ENCODE measurements at places on chromosomes 2 and 18.
A peak's percentile ranks its signal among the peaks of the same experiment; 100 is the strongest.

GRCh38 chr2:188050726-188051125 lies 240.9 kb upstream of the GULP1 start:
- no peak for DNase-seq

- DNase-seq = no peak
These were observed 289.3 kb downstream of the FSIP2 start for GRCh38 chr2:186027922-186028321.

GRCh38 chr18:22983175-22983574 lies 50.0 kb downstream of the RBBP8 start:
- no peak for DNase-seq

- DNase-seq = no peak
These were observed 27.6 kb upstream of the CALCRL start for GRCh38 chr2:187475499-187476248.

DNA sequence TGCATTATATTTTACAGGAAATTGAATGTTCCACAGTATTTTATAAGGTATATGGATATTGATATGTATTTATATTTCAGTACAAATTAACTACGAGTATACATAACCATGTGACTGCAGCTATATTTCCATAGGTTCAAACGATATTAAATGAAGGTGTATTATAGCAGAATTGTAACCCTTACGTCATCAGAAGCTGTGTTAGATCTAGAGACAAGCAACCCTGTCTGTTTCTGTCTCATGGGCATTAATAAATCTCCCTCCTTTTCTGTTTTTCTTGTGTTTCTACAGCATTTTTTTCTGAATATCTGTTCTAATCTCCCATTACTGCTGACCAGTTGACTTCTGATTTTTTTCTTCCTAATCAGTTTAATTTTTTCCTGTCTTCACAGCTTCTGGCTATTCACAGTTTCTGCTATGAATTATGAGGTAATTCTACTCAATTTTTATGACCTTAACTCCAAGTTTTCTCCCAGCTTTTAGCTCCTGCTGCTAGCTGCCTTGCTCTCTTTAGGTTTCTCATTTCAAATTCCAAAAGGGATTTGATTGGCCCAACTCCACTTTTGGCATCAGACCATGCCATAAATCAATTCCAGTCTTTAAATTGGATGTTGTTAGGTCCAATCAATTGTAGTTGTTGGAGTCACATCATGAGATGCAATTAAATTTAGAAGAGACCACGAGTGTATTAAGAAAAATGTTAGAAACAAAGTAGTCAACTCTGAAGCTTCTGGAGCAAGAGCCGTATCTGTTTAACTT lies 277.5 kb upstream of the ZSWIM2 start:
- no peak for DNase-seq

- DNase-seq = no peak
These were observed 52.2 kb downstream of the NRP2 start for GRCh38 chr2:205734436-205735037.

DNA sequence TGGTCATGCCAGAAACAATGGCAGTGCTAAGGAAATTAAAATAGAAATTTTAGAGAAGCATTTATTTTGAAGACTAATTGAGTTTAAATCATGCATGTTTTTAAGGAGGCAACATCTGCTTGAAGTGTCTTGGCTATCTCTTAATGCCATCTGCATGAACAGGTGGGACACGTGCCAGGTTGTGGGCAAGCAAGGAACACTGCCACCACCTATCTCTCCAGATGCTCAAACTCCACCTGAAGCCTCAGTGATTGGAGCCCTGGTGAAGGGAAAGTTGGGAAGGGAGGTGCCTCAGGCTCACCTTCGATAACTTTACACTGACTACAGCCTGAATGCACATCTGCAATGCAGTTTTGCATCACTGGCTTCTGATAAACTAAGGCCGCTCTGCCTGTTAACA lies 91.5 kb downstream of the TPGS2 start:
- no peak for DNase-seq

GRCh38 chr2:20050646-20051531 lies 539 bp downstream of the LAPTM4A start:
- DNase-seq = no peak

GRCh38 chr2:127108090-127108523 lies 1.2 kb upstream of the BIN1 start:
- no peak for DNase-seq

- no peak for DNase-seq
These were observed 99.1 kb downstream of the SLC25A12 start for GRCh38 chr2:171794918-171795317.

DNA sequence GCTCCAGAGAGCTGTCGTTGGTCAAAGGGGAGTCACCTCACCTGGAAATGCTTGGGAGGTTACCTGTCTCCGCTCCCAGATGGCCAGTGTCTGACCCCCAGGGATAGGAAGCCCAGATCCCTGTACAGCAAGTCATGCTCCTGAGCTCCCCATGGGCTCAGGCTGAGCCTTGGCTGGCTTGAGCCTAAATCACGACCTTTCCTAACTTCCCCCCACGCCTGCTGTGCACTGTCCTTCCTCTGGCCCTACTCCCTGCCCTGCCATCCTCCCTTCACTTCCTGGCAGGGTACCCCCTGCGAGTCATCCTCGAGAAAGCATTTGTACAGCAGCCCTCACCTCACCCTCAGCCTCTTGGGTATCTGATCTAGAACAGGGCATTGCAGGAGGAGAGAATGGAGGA lies 9.2 kb upstream of the HDAC4 start:
- DNase-seq = no peak

- no peak for DNase-seq
These were observed 47.7 kb downstream of the TANK start for GRCh38 chr2:161207941-161208340.

DNA sequence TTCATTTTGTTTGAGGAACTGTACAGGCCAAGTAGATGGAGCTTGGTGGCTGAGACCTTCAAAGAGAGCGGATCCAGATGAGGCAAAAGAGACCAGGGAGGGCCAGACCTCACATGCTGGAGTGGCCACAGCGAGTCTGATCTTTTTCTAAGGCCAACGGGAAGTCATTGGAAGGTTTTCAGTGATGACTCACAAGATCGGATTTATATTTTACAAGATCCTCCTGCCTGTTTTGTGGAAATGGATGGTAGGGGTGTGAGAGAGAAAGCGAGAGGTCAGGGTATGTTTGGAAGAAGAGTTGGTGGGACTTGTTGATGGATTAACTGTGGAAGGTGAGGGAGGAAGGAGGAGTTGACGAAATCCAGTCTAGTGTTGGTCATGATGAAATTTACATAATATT lies 44.6 kb upstream of the TUBA3D start:
- DNase-seq = no peak

- DNase-seq = no peak
These were observed 20.9 kb downstream of the THNSL2 start for GRCh38 chr2:88190808-88191721.

DNA sequence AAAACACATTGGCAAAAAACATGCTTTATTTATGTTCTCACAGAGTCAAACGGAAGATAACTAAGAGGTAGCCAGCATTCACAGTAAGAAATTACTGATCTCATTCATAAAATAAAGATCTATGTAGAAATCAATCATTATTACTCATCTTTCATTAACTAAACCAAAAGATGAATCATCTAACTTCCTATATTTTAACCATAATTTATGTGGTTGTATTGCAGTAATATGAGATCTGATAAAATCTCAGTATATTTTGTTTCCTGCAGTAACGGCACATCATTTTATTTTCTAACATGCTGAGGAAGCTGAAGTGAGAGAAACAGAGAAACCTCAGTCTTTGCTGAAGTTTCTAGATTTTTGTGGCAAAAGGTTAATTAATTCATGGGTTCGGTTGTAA lies 375.8 kb downstream of the GALNT13 start:
- no peak for DNase-seq

DNA sequence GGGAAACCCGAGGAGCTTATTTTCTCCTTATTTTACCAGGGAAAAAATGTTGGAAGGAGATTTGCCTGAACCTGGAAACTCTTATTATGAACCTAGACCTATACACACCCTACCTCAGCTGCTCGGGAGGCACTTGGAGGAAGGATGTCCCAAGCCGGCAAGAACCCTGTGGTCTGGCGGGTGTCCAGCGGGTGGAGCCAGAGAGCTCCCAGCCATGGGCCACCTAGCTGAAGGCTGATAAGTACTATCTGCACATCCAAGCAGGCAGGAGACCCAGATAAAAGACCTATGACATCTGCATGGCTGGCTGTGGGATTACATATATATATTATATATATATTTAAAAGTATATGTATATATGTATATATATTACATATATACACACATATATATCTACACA lies 1.1 kb upstream of the SLC14A1 start:
- peak; percentile 28 for DNase-seq

DNA sequence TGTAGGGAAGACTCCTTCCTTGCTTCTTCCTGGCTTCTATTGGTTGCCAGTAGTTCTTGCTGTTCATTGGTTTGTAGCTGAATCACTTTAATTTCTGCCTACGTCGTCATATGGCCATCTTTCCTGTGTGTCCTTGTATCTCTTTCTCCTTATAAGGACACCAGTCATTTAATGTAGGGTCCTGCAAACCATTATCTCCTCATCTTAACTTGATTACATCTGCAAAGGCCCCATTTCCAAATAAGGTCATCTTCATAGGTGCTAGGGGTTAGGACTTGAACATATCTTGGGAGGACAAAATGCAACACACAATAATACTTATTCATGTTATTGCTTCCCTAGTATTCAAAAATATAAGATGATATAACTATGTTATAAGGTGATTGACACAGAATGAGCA lies 95.5 kb upstream of the TTC27 start:
- no peak for DNase-seq

GRCh38 chr2:166419616-166419934 lies 43.8 kb upstream of the SCN9A start:
- no peak for DNase-seq

GRCh38 chr2:240651185-240651584 lies 25.9 kb downstream of the GPR35 start:
- DNase-seq = no peak

GRCh38 chr2:11669454-11670291 lies at the start of gene NTSR2:
TSS of gene NTSR2 (minus strand) at chr2:11670195. CDS start at chr2:11670129, 66 bp downstream.
- no peak for DNase-seq

GRCh38 chr2:38709567-38710194 lies 41.5 kb downstream of the SRSF7 start:
- no peak for DNase-seq

DNA sequence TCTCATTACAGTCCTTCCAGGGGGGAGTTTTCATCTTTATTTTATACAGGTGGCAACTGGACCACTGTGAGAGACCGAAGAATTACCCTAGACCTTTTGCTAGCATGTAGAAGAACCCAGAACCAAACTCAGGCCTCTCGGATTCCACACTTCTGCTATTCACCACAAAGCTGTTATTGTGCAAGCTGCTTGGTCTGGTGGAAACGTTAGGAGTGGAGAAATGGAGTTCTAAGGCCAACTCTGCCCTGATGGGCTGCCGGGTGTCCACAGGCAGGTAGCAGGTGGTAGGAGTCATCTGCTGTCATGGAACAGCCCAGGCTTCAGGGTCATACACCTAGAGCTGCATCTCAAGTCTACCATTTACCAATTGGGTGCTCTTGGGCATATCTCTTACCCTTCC lies 218.8 kb downstream of the BCL11A start:
- DNase-seq = no peak

DNA sequence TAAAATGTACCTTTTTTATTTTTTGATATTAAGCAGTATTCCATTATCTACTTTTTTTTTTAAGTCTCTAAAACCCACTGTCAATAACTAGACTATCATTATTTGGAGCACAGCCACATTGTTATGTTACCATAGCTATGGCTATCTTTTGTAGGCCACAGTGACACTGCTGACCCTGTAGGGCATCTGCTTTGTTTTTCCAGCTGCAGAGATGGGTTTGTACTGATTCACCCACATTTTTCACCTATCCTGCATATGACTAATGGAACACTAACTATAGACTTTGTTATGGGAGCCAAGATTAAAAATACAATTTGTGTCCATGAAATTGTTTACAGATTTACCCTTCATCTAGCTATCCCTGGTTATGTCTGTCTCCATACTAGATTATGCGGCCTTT lies 21.6 kb upstream of the OTX1 start:
- DNase-seq = no peak

DNA sequence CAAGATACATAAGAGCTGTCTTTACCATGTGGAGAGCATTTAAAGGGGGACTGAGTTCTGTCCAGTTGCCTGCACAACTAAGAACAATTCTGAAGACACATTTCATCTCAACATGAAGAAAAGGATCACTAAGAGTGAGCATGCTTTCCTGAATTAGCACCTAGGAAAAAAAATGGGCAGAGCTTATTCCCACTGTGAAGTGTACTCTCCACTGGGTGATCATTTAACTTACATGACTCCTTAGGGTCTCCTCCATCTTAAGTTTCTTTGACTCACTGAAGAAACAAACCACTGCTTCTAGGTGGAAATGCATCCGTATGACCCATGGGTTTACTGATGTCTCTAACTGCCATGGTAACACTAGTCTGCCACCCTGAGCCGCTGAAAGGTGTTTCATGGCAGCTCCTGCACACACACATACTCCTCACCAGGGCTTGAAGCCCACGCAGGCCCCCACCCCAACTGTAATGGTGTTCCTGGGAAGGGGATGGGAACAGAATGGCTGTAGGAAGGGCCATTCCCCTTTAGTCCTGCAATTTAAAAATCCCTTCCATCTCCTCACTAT lies 27.1 kb downstream of the HDLBP start:
- DNase-seq = no peak

- DNase-seq = no peak
These were observed 126.0 kb downstream of the SP100 start for GRCh38 chr2:230541934-230542380.

GRCh38 chr2:36597532-36598377 lies at the start of gene FEZ2:
TSS of gene FEZ2 (minus strand) at chr2:36598168. CDS start at chr2:36598142, 26 bp downstream.
- DNase-seq = peak; percentile 33

DNA sequence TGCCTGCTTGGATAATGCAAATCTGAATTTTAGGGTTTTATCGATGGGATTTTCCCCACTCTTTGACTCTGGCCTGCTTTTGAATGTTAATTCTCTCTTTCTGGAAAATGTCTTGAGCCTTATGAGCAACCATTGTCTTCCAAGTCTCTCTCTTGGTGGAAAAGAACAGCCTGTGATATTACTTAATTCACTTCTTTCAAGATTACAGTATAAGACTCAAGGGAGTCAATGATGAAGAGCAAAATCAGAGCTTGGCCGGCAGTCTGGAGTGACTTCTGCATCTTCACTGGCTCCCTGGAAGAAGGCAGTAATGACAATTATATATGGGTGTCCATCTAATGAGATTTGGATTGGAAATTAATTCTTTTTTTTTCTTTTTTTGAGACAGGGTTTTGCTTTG lies 122.9 kb upstream of the ZEB2 start:
- DNase-seq = no peak

DNA sequence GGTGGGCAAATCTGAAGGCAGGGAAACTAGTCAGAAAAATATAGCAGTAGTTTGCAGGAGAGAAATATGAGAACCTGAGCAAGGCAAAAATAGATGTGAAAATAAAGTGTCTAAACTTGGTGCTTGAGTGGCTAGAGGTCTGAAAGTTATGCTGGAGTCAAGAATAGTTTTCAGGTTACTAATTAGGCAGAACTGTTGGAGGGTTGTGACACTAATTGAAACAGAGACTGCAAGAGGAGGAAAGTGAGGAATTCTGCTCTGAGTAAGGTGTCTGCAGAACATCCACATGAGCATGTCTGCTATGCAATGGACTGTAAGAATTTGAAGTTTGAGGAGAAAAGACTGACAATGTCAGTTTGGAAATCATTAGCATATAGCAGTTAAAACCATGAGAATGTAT lies 444.0 kb upstream of the LRRTM1 start:
- DNase-seq = no peak
